CMK (cell line): ENCODE measurements at places on chromosomes 6 and 20.

DNA sequence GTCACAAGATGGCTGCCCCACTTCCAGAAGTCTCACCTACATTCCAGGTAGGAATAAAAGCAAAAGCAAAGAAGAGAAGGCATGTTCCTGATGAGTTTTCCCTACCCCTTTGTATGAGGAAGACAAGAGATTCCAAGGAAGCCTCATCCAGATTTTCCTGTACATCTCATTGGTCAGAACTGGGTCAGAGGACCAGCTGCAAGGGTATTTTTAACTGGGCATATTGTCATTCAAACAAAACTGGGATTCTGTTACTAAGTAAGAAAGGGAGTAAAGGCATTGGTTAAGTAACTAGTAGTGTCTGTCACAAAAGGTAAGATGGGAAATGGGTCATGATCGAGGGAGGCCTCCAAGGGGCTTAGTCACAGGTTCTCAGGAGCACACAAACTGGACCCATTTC is 28.2 kb upstream of the RIMS4 start:
- DNase-seq: no peak

- no peak for DNase-seq
These were observed 11.8 kb downstream of the MAP3K4 start for GRCh38 chr6:161003336-161003735.

DNA sequence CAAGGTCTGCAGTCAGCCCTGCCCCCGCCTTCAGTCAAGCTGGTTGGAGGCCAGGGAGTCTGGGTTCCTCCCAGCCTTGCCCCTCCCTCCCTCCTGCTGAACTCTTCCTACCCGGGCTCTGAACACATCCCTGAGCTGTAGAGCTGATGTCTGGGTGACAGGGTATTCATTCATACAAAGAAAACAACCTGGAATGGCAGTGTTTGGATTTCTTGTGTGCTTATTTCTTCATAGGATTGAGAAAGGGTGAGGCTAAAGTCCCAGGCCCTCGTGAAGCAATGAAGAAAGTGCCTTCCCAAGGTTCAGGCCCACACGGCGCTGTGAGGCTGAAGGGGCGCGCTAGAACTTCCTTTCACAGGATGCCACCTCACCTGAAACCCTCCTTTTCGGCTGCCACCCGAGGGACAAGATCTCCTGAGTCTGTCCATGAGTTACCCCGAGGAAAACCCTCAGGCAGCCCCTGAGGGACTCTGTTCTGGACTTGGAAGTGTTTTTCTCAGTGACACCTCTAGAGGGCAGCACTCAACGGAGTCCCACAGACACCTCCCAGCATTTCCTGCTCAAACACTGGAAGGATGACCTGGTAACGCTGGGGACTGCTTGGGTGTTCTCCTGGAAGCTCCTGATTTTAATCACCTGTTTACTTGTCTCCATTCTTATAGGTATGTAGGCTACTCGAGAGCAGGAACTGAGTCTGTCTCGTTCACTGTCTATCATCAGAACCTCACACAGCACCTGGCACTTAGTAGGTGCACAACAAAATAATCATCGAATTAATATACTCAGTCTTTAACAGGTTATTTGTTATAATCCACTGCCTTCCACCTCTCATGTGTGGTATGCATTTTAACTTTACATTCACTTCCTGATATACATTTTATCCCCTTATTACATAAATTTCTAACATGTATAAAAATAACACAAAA is 11.8 kb upstream of the GSTA1 start:
- DNase-seq: peak; percentile 24

- DNase-seq: no peak
These were observed 54.9 kb downstream of the AKAP12 start for GRCh38 chr6:151294561-151295101.

- DNase-seq: no peak
These were observed 46.0 kb downstream of the KIAA1755 start for GRCh38 chr20:38214256-38215193.

DNA sequence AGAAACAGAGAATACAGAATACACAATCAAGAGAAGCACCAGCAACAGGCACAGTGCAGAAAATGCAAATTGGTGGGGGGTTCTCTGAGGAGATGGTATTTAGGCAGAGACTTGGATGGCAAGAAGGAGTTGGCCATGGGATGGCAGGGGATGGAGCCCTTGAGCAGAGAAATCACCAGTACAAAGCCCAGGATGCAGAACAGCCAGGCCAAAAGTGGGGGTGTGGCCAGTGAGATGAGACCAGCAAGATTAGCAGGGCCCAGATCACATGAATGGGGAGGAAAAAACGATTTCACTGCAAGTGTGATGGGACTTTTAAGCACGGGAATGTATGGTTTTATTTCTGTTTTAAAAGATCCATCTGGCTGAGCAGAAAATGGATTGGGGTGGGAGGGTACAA is 63.4 kb downstream of the TRAM2 start:
- DNase-seq: no peak

- no peak for DNase-seq
These were observed 110.1 kb downstream of the GPR63 start for GRCh38 chr6:96727144-96727543.
